ENCODE measurements at places on chromosomes 2 and 18.

DNA sequence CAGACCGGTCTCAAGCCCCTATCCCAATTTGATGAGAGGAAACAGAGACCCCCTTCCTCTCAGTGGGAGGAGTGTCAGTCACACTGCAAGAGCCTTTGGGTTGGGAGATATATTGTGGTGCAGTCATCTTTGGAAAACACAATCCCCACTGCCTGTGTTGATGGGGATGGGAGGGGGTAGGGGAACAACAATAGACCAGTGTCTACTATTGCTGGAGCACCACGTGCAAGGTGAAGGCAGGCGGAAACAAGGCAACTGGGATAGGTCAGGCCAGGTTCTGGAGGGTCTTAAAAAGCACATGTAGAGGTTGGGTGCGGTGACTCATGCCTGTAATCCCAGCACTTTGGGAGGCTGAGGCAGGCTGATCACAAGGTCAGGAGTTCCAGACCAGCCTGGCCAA lies 127.9 kb downstream of the ZFP36L2 start:
- no peak for DNase-seq

- no peak for DNase-seq
Measured at GRCh38 chr2:26709323-26710110, 17.0 kb downstream of the KCNK3 start.

DNA sequence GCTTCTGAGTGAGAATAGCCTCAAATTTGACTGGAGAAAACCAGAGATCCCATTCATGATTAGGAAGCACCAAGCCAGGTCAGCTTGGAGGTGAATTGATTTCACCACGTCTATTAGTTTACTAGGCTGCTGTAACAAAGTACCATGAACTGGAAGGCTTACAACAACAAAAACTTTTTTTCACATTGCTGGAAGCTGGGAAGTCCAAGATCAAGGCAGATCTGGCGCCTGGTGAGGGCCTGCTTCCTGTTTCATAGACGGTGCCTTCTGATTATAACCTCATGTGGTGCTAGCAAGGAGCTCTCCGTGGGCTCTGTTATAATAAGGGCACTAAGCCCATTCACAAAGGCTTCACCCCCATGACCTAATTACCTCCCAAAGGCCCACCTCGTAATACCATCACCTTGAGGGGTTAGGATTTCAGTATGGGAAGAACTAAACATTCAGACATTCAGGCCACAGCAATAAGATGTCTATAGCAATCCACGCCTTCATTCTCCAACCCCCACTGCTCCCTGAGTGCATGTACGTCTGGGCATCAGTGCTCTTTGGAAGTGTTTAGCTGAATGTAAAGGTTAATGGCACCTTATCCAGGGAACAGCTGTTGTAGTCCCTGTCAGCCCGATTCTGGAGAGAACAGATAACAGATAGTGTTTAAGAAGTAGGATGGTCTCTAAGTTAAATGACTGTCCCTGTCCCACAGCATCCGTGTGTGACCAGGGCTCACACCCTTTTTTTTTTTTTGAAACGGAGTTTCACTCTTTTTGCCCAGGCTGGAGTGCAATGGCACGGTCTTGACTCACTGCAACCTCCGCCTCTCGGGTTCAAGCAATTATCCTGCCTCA lies 89.2 kb downstream of the SOCS6 start:
- DNase-seq = no peak

GRCh38 chr2:74250189-74250631 lies 51.8 kb downstream of the MTHFD2 start:
- DNase-seq = peak; percentile 47

GRCh38 chr2:241506793-241507429 lies 1.5 kb downstream of the STK25 start:
- DNase-seq = no peak

DNA sequence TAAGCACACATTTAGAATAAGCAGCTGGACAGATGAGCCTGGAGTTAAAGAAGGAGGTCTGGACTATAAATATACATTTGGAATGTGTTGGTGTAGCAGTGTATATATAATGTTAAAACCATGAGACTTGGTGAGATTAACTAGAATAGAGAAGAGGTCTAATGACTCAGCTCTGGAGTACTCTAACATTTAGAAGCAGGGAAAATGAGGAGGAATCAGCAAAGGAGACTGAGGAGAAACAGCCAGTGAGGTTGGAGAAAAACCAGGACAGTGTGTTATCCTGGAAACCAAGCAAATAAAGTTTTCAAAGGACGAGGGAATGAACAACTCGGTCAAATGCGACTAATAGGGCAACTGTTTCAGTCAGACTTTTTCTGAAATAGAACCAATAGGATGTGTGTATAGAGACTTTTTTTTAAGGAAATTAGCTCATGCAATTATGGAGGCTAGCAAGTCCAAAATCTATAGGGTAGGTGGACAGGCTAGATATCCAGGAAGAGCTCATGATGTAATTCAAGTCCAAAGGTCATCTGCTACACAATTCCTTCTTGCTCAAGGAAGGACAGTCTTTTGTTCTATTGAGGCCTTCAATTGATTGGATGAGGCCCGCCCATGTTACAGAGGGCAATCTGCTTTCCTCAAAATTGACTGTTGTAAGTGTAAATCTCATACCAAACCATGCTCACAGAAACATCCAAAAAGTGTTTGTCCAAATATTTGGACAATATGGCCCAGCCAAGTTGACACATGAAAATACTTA lies 10.8 kb upstream of the SESTD1 start:
- no peak for DNase-seq

DNA sequence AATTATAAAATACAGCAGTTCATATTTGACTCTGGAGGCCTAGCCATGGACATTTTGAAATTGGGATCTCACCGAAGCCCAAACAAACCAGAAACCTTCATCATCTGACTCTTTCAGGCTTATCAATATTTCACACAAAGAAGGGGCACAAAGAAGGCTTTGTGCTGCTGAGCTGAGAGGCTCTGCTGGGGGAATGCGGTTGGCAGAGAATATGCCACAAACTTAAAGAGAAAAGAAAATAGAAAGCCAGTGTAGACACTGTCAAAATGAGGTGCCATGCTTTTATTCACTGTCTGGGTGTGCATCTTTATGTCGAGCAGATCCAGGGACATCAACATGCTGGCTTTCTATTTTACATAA lies 162.6 kb downstream of the QPCT start:
- no peak for DNase-seq
